Naive thymus-derived CD4-positive, alpha-beta T cell (primary cell): ENCODE measurements at places on chromosomes 2 and 18. TPM values are rescaled to one million over a fixed set of nuclear protein-coding genes. Genes with fewer than 3 reads are reported as not detected.

DNA sequence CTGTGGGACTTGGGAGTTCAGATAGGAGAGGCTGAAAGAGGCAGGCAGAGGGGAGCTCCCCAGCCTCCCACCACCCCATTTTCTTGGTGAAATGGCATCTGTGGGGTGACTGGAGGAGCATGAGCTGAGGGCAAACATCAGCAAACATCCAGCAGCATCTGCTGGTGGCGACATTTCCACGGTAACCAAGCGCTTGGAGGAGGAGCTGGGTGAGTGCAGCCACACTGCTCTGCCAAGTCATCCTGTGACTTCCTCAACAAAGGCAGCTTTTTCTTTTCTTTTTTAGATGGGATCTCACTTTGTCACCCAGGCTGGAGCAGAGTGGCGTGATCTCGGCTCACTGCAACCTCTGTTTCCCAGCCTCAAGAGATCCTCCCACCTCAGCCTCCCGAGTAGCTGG is 5.6 kb downstream of the TXNL4A start:
- DNase-seq: no peak
- H3K27me3 ChIP-seq: no peaks in the 10 kb centered on the region
- no peak overlapping the region for H3K4me3 ChIP-seq
- peaks cover 33% of the 10 kb centered on the region for H3K4me1 ChIP-seq

GRCh38 chr18:59837586-59837985 is 62.2 kb upstream of the PMAIP1 start:
- no peaks in the 10 kb centered on the region for H3K27me3 ChIP-seq
- no peak overlapping the region for H3K4me3 ChIP-seq
- no peak overlapping the region for H3K27ac ChIP-seq
- no peaks in the 10 kb centered on the region for H3K4me1 ChIP-seq
- peak; percentile 20 for DNase-seq
- H3K36me3 ChIP-seq: no peaks in the 10 kb centered on the region

Gene TUBA3E
- polyA plus RNA-seq: not detected

DNA sequence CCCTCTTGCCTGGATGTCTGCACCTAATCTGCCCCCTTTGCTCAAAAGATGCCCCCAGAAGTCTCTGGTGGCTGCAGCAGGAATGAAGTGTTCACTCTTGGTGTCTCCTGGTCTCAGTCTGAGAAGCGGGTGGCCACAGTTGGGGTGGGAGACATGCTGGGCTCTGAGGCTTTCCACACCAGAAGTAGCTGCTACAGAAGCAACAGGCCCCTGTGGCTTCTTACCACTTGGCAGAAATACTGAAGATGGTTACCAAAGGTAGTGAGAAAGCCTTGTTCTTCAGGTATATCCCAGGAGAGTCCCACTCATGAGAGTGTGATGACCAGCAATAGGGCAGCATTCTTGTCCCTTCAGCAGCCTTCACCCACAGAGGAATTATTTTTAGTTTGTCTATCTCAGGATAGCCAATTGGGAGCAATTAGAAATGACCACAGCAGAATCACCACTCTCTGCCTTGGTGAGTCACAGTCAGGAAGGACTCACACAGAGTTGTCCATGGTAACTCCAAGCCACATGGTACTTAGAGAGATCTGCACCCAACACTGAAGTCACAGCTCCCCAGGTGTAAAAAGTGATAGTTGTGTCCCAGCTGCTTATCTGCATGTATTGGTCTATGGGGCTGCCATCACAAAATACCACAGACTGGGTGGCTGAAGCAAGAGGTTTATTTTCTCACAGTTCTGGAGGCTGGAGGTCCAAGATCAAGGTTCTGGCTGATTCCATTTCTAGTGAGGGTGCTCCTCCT is 169.8 kb upstream of the ID2 start:
- no peak overlapping the region for H3K4me3 ChIP-seq
- no peaks in the 10 kb centered on the region for H3K27me3 ChIP-seq
- H3K27ac ChIP-seq: no peak overlapping the region
- peaks cover 33% of the 10 kb centered on the region for H3K4me1 ChIP-seq

DNA sequence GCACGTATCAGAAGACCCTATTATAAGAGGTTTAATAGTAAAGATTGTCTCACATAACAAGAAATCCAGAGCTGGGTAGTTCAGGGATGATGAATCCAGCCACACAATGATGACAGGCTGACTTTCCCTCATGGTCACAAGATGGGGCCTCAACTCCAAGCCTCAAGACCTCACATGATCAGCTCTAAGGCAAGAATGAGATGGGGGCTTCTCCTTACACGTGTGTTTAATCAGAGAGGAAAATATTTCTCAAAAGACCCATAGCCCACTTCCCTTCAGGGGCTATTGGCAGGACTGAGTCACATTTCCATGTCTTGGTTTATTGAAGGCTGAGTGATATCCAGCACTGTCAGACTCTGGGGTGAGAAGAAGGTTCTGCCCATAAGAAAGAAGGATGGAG is 100.2 kb upstream of the FOSL2 start:
- H3K4me3 ChIP-seq: no peak overlapping the region
- H3K4me1 ChIP-seq: no peaks in the 10 kb centered on the region
- no peaks in the 10 kb centered on the region for H3K36me3 ChIP-seq
- no peaks in the 10 kb centered on the region for H3K27me3 ChIP-seq
- DNase-seq: no peak

DNA sequence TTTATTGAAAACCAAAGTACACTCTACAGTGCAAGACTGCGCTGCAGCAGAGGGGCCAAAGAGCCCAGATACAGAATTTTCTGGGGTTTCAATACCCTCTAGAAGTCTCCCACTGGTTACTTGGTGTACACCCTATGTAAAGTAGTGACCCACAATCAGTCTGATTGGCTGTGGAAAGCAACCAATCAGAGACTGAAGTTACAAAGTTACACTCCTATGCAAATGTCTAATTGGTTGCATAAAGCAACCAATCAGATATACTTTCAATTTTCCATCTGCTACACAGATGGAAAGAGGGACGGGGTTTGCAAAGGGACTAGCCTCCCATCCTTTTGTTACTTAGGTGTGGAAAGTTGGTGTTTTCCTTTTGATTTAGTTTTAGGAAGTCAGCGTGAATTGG is 198.9 kb upstream of the SH3BP4 start:
- no peak overlapping the region for H3K4me3 ChIP-seq
- no peak overlapping the region for H3K27ac ChIP-seq
- no peaks in the 10 kb centered on the region for H3K4me1 ChIP-seq
- DNase-seq: no peak

DNA sequence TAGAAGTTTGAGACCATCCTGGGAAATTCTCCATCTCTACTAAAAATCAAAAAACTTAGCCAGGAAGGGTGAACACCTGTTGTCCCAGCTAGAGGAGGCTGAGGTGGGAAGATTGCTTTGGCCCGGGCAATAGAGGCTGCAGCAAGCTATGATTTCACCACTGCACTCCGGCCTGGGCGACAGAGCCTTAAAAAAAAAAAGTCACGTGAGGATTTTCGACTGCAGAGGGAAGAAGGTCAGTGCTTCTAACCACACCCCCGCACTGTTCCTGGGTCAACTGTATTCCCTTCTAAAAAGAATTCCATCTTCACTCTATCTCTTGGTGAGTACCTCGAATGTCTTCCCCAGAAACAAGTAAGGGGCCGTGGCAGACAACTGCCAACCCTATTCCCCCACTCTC is 31.3 kb downstream of the ADAM17 start:
- no peaks in the 10 kb centered on the region for H3K4me1 ChIP-seq
- H3K4me3 ChIP-seq: no peak overlapping the region
- H3K27ac ChIP-seq: no peak overlapping the region

Gene SLC9A4
- polyA plus RNA-seq: not detected

- no peak overlapping the region for H3K4me3 ChIP-seq
- no peaks in the 10 kb centered on the region for H3K36me3 ChIP-seq
- DNase-seq: no peak
- no peaks in the 10 kb centered on the region for H3K27me3 ChIP-seq
These were observed 20.3 kb downstream of the SLC8A1 start for GRCh38 chr2:40431600-40431955.

GRCh38 chr18:4270016-4270415 is 185.1 kb downstream of the DLGAP1 start:
- H3K27me3 ChIP-seq: no peaks in the 10 kb centered on the region
- no peak overlapping the region for H3K4me3 ChIP-seq
- no peak overlapping the region for H3K27ac ChIP-seq
- H3K4me1 ChIP-seq: no peaks in the 10 kb centered on the region
- no peak for DNase-seq
- H3K36me3 ChIP-seq: no peaks in the 10 kb centered on the region

Gene STPG4
- not detected for polyA plus RNA-seq

DNA sequence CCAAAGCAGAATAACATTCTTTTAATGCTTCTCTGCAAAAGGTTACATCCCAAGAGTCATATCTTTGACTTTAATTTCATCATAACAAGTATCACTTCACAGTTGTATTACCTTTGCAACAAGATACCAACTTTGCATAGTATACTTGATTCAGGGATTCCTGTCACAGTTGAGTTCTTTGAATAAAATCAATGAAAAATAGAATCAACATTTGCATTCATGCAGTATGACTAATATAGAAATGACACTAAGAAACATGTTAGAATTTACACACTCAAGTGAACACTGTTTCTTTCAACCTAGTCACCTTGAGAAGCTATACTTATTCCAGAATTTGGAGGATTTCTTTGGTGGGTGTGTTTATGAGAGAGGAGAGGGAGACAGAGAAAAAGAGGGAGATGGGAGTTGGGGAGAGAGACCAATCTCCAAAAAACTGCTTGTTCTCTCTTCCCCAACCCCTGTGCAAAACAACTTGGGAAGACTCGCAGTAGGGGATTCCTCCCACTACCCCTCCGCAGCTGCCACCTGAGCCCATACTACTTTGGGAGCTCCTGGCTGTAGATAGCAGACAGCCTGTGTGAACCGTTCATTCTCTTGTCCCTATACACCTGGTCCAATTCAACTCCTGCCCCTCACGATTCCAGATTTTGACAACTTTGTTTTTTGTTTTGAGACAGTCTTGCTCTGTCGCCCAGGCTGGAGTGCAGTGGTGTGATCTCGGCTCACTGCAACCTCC is 57.7 kb downstream of the PELI1 start:
- no peak for DNase-seq
- no peaks in the 10 kb centered on the region for H3K4me1 ChIP-seq
- no peaks in the 10 kb centered on the region for H3K36me3 ChIP-seq
- H3K27me3 ChIP-seq: no peaks in the 10 kb centered on the region
- H3K27ac ChIP-seq: no peak overlapping the region

Gene MC2R
- not detected for polyA plus RNA-seq

DNA sequence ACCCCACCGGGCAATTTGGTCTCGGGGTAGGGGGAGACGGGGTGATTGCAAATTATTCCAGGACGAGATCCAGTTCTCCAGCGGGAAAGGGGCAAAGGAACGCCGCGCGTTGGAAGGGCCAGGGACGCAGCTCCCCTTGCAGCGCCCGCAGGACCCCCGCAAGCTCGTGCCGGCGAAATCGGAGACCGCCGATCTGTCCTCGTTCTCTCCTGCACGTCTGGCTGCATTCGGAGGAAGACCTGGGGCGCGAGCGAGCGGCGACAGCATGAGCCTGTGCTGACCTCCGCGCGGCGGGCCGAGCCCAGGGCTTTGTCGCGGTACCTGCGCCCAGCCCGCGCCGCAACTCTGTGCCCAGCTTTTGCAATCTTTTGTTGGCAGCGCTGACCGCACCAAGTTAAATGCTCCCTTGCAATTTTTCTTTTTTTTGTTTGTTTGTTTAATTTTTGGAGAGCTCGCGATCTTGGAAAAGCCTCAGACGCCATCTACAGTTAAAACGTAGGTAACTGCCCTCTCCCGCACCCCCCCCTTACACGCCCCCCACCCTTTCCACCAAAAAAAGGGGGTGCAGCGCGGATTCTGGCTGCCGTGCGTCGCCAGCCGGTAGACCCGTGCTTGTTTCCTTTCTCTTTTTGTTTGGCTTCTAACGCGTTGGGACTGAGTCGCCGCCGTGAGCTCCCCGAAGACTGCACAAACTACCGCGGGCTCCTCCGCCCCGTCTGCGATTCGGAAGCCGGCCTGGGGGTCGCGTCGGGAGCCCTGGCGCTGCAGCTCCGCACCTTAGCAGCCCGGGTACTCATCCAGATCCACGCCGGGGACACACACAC is 667 bp downstream of the TRIB2 start:
- H3K36me3 ChIP-seq: peaks cover 20% of the 10 kb centered on the region
- H3K4me3 ChIP-seq: peak overlapping the region; percentile 86
- peaks cover 26% of the 10 kb centered on the region for H3K4me1 ChIP-seq

GRCh38 chr2:107545066-107545465 is 281.6 kb upstream of the RGPD4 start:
- H3K27me3 ChIP-seq: no peaks in the 10 kb centered on the region
- no peaks in the 10 kb centered on the region for H3K36me3 ChIP-seq
- DNase-seq: no peak
- H3K27ac ChIP-seq: no peak overlapping the region
- no peak overlapping the region for H3K4me3 ChIP-seq

GRCh38 chr2:169797601-169798000 is 1.1 kb upstream of the SSB start:
- H3K4me1 ChIP-seq: peaks cover 21% of the 10 kb centered on the region
- no peaks in the 10 kb centered on the region for H3K27me3 ChIP-seq
- H3K27ac ChIP-seq: no peak overlapping the region
- H3K4me3 ChIP-seq: no peak overlapping the region

Gene SLC4A3
- polyA plus RNA-seq: not detected

DNA sequence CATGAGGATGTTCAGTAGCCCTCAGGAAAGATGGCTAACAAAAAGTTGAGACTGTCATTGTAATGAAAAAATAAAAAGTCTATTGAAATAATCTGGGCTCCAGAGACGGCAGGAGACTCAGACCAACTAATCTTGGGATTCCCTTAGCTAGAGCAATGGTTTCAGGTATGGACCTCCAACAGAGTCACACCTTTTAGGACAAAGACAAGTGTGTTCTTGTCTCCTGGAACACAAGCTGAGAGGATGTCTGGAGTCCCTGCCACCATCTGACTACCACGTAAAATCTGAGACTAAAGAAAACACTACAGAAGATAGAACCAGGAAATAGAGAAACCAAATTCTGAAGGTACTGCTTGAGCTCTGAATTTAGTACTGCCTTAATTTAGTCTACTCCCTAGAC is 103.3 kb upstream of the RBBP8 start:
- H3K4me3 ChIP-seq: no peak overlapping the region
- no peaks in the 10 kb centered on the region for H3K4me1 ChIP-seq
- H3K36me3 ChIP-seq: no peaks in the 10 kb centered on the region
- DNase-seq: no peak
- peaks cover 3% of the 10 kb centered on the region for H3K27me3 ChIP-seq

DNA sequence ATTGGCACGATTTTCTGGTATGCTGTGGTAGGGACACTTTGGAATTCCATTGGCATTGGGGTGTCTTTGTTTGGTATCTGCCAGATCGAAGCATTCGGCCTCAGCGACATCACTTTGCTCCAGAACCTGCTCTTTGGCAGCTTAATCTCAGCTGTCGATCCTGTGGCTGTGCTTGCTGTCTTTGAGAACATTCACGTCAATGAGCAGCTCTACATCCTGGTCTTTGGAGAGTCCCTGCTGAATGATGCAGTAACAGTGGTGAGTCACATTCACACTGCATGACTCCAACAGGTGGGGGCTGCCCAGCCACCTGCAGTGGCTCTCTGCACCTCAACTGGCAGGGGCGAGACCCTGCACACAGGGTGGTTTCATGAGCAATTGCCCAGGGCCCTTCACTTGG is 38.4 kb downstream of the SLC9A2 start:
- H3K27me3 ChIP-seq: no peaks in the 10 kb centered on the region
- DNase-seq: no peak
- no peaks in the 10 kb centered on the region for H3K36me3 ChIP-seq
- H3K27ac ChIP-seq: no peak overlapping the region

Gene FLACC1
- polyA plus RNA-seq: 3.1 TPM

GRCh38 chr2:45982096-45982495 is 315.1 kb upstream of the EPAS1 start:
- H3K4me1 ChIP-seq: no peaks in the 10 kb centered on the region
- H3K27me3 ChIP-seq: no peaks in the 10 kb centered on the region
- H3K4me3 ChIP-seq: no peak overlapping the region
- no peaks in the 10 kb centered on the region for H3K36me3 ChIP-seq

Gene CDC42EP3
- 29.2 TPM for polyA plus RNA-seq

- no peaks in the 10 kb centered on the region for H3K36me3 ChIP-seq
- no peaks in the 10 kb centered on the region for H3K4me1 ChIP-seq
- no peak overlapping the region for H3K4me3 ChIP-seq
These were observed 25.7 kb upstream of the PLA2R1 start for GRCh38 chr2:160087854-160088745.

Gene DSG2
- polyA plus RNA-seq: 0.54 TPM
